ENCODE measurements at places on chromosomes 7 and 10.

DNA sequence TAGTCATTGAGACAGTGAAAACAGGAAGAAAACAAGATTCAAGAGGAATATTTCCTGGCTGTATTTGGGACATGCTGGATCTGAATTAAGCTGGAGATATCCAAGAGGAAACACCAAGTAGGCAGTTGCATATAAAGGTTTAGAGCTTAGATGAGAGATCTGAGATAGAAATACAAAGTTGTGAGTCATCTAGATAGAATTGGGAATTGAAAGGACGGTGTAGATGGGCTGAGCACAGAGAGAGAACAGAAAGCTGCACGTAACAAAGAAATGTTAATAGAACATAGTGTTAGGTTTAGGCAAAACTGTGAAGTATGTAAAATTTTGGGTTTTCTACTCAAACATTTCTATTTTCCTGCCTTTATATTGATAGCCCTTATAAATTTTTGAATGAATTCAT, 218.5 kb upstream of the TMEM196 start:
- DNase-seq = no peak

DNA sequence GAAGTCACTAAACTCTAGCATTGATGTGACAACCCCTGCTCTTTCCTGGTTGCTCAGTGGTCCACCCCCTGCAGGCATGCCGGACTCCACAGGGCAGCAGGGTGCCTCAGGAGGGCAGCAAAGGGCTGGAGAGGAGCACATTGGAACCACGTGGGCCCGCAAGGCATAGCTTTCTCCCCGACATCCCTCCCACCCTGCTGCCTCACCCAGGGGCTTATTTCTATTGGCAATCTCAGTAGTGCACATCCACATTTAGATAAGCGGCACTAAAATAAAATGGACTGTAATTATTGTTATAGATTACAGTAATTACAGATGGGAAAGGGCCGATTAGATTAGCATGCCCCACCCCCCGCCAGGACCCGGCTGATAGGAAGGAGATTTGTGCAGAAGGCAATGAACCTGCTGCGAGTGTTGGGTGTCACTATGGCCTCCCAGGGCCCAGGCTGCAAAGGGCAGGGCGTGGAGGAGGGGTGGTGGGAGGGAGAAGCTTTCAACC, 580.1 kb downstream of the GRID1 start:
- peak; percentile 39 for DNase-seq

- DNase-seq = no peak
These were observed 259.4 kb downstream of the PPP1R3A start for GRCh38 chr7:113659416-113659815.

GRCh38 chr7:107538001-107538400, 25.7 kb downstream of the COG5 start:
- no peak for DNase-seq

DNA sequence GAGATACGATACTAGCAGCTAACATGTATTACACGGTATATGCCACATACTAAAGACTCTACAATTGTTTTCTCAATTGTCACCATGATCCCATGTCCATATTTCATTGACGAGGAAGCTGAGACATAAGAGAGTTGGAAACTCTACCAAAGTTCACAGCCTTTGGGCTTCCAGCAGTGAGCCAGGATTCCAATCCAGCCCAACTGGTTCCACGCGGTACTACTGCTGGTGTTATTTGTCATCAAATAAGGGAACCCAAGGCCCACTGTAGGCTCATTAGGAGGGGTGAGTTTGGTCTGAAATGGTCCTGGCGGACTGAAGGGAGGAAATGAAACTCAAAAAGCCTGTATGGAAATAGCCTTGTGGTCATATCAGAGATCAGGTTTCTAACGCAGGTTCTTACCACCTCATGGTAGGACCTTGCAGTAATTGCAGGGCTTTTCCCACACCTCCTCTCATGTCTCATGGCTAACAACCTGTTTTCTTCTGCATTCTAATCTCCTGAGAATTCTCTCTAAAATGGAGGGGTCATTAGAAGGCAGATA, 814.6 kb downstream of the LRMDA start:
- DNase-seq = no peak

- DNase-seq = no peak
These were observed 73.2 kb downstream of the LMBR1 start for GRCh38 chr7:156819733-156820295.
